ENCODE measurements at places on chromosomes 2 and 18.
A peak's percentile ranks its signal among the peaks of the same experiment; 100 is the strongest.

DNA sequence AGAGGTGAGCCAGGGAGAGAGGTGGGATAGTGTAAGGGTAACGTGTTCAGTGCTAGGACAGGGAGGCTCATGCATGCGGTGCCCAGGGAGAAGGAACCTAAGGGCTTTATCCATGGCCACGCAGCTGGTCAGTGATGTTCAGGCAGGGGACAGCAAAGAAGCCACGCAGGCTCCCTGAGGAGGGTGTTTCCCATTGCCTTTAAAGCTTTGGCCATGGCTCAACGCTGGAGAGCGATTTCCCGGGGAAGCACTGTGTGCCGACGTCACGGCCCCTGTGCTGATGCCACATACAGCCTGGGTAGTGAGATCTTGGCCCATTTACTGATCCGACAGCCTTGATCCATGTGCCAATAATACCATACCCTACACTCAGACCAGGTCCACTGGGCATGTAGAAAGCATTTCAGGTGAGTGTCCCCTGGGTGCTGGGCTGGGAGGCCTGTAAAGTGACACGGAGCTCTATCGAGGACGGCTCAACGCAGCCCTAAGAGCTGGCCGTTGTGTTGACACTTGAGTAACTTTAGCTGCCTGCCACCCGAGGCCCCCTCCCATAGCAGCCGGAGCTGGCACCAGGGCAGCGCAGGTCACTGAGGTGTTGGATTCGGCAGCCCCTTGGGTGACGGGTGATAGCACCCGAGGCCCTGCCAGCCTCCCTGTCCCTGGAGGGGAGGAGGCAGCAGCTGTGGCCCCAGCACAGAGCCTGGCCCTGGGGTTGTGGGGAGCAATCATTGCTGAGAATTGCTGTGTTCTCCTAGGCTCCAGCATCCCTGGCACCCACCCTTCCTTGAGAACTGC lies 41.4 kb downstream of the PDIA6 start:
- no peak for DNase-seq

- DNase-seq = peak; percentile 42
These were observed 23.6 kb downstream of the ANKRD44 start for GRCh38 chr2:197286805-197287595.

- DNase-seq = no peak
These were observed 93.8 kb downstream of the C2orf74 start for GRCh38 chr2:61255580-61256437.

GRCh38 chr2:239197146-239197545 lies 203.7 kb downstream of the HDAC4 start:
- DNase-seq = peak; percentile 7

DNA sequence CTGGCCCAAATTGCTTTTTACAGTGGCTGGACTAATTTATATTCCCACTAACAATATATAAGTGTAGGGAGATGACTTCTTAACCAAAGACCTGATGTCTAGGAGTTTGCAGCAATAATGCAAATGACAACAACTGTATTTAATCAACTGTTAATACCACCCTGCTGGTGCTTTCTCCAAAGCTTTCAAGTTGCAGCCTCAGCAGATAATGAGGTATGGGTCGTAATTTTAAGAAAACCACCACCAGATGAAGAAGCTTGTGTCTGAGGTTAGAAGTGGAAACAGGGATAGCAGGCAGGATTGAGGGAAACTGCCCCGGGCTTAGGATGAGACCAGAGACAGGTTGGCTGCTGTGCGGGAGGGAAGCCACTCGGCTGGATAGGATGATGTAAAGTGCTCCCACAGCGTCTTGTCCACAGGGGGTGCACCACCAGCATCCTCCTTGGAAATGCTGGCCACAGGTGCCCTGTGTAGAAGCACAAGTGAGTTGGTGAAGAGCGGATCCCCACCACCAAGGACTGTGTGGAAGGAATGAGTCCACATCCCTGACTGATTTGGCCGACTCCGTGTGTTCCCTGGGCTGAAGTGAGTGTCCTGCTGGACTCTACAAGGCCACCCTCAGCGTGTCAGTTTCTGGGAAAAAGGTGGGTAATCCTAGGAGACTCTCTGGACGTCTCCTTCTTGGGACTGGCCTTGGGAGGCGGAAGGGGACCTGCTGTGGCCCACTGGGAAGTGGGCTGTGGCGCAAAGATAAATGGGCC lies 76.1 kb upstream of the SMAD2 start:
- no peak for DNase-seq

DNA sequence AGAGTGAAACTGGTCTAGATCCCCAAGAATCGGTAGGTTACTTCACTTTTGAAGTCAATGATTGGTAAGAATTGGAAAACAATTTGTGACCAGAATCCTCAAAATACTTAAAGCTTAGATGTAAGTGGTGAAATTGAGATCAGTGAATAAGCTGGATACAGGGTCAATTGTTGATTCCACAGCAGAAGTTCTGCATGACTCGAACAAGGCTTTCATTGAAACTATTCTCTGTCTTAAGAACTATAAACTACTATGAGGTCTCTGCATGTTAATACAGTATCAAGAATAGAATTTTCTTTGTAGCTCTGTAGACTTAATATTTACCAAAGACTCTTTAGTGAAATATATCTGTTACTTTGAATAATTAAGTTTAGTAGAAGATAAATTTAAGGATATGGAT lies 324.2 kb upstream of the FIGN start:
- DNase-seq = no peak

- no peak for DNase-seq
These were observed 90.1 kb downstream of the NFATC1 start for GRCh38 chr18:79485788-79486355.

GRCh38 chr2:151638191-151638933 lies 95.9 kb downstream of the NEB start:
- peak; percentile 14 for DNase-seq

GRCh38 chr2:134228493-134228903 lies 25.4 kb upstream of the MGAT5 start:
- DNase-seq = no peak

- DNase-seq = no peak
These were observed 47.7 kb downstream of the PLCL1 start for GRCh38 chr2:197852108-197852507.

DNA sequence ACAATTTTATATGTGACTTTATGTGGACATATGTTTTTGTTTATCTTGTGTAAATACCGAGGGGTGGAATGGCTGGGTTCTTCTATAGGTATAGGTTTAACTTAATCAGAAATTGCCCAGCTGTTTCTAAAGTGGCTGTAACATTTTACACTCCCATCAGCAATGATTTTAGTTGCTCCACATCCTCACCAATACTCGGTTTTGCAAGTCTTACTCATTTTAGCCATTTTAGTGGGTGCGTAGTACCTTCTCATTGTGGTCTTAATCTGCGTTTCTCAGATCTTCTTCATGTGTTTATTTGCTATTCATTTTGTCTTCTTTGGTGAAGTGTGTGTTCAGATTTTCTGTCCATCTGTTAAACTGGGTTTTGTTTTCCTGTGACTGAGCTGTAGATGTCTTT lies 95.4 kb upstream of the BCL2L11 start:
- DNase-seq = no peak

DNA sequence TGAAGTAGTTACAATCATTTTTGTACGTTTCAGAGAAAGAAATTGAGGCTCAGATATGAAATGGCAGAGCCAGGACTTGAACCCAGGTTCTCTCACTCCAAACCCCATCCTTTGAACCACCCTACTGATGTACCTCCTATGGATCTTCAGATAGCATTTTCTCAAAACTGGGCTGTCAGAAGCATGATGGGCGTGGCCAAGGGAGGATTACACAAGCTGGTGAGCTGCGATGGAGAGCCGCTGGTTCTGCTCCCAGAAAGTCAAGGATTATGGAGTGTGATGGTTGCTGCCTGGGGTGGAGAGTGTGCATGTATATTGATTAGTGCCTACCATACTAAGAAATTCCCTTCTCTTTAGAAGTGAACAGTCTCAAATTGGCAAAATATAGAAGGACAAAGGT lies 47.0 kb upstream of the PPP1CB start:
- no peak for DNase-seq

DNA sequence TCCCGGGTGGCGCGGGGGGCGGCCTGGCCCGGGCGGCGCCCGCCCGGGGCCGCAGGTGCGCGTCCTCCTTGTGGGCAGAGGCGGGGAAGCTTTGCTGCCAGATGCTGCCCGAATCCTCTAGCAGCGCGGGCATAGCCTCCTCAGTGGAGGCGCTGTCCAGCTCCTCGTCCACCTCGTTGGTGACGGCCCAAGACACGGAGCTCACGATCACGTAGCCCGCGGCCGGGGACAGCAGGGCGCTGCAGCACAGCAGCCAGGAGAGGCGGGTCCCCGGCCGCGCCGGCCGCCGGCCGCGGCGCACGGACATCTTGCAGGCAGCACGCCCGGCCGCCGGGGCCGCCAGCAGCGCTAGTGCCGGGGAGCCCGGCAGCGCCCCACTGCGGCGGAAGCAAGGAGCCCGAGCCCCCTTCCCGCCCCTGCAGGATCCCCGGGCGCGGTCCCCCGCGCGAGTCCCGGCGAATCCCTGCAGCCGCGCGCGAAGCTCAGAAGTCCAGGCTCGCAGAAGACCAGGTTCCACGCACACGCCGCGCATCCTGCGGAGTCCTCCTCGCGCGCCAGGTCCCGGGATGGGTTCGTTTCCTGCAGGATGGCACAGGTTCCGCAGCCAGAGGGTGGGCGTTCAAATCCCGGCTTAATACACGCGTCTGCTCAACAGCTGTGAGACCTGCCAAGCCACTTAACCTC lies at the start of gene CREG2:
Gene CREG2, minus strand, starts transcription at position 353 of the 684 bp plus-strand sequence. Its CDS starts 46 bp downstream, at position 307.
- peak; percentile 51 for DNase-seq

- no peak for DNase-seq
These were observed 1155.8 kb upstream of the TMEFF2 start for GRCh38 chr2:193350509-193350908.

DNA sequence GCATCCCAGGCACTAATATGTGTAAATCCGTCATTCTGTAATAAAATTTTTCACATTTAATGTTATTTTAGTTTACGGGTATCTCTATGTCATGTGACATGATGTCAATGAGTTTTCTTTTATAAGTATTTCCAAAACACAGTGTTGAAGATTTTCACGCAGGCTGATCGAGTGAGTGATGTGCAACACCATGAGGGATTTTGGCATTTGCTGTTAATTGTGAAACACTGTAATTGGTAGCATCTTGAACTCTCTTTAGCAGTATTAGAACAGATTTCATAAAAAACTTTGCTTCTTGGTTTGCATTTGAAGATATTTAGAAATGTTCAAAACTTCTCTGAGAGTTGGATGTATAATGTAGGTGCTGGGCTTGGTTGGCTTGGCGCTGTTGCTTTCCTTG lies 35.5 kb downstream of the KCNE4 start:
- DNase-seq = no peak

- no peak for DNase-seq
These were observed 47.7 kb upstream of the TMEM247 start for GRCh38 chr2:46431481-46432235.

- no peak for DNase-seq
These were observed 40.3 kb downstream of the PTGR3 start for GRCh38 chr18:75168619-75169018.

- no peak for DNase-seq
These were observed 804.3 kb downstream of the KCNJ3 start for GRCh38 chr2:155502766-155503165.

- DNase-seq = no peak
These were observed 764.6 kb upstream of the PKDCC start for GRCh38 chr2:41283079-41283775.

DNA sequence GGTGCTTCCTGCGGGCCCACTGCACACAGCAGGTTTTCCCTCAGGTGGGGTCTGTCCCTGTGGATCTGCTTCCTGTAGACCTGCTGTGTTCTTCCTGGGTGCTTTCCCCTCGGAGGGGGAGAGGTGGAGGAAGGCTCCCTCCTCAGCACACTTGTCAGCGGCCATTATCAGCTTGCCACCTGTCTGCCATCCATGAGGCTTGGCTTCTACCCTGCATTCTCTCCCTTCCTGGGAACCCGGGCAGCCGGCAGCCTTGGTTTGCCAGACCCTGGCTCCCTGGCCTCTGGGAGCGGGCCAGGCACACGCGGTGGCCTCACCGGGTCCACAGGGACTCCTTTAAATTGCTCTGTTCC lies 58.5 kb downstream of the INPP5D start:
- peak; percentile 91 for DNase-seq

GRCh38 chr2:221571025-221571550 lies 1.0 kb downstream of the EPHA4 start:
- DNase-seq = no peak

GRCh38 chr2:72562451-72563153 lies 263.2 kb downstream of the EXOC6B start:
- DNase-seq = no peak

GRCh38 chr2:186917866-186918265 lies 68.9 kb upstream of the ZSWIM2 start:
- DNase-seq = no peak

DNA sequence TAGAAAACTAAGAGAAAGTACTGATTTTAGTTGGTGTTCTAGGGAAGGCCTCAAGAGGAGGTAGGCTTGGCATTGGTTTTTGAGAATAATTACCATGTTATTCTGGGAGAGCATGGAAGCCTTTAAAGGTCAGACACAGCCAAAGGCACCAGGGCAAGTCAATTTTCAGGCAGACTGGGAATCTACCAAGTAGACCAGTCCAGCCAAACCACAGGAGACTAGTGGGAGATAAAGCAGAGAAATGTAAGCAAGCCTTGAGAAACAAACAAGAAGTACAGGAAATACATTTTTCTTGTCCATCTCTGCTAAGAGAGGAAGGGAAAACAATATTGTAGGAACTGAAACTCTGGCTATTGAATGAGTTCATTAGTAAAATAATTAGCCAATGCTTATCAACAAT lies 5.5 kb upstream of the CCDC68 start:
- DNase-seq = no peak

- DNase-seq = no peak
These were observed 3.6 kb downstream of the REG3A start for GRCh38 chr2:79155826-79156476.

DNA sequence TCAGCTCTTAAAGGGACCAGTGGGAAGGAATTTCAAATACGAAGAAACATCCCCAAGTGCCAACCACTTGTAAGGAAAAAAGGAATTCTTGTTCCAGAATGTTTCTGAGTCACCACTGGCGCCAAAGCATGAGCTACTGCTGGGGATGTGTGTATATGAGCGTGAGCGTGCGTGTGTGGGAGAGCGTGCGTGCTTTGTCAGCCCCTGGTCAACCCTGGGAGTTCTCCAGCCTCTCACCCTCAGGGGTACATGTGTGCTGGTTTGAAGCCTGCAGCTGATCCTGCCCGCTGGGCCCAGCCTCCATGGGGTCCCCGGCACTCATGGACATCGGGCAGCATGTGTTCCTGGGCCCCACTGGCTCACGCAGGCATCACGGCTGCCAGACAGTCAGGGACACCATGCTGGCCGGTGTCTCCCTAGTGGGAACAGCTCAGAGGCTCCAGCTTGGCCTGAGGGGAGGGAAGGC lies 17.1 kb downstream of the HS6ST1 start:
- DNase-seq = no peak
